Stomach (tissue), 19 donors: ENCODE measurements at places on chromosomes 11 and 22. TPM values are rescaled to one million over a fixed set of nuclear protein-coding genes. Genes with fewer than 3 reads are reported as not detected.

The NXPE4 gene
- not detected for total RNA-seq

The METTL15 gene
- 12.6 TPM for total RNA-seq

The RFPL3 gene
- not detected for total RNA-seq

The APOC3 gene
- total RNA-seq, result not detected

The APBB1 gene
- total RNA-seq, result 21.1 TPM

The PICK1 gene
- 44.3 TPM for total RNA-seq

The OR56A1 gene
- not detected for total RNA-seq

The ELF5 gene
- not detected for total RNA-seq

The CALCB gene
- total RNA-seq, result not detected

The SLC22A6 gene
- not detected for total RNA-seq

The PTPRCAP gene
- total RNA-seq, result 3.5 TPM

- H3K36me3 ChIP-seq, result no peaks in the 10 kb centered on the region
- H3K4me1 ChIP-seq, result no peaks in the 10 kb centered on the region
- no peak overlapping the region for H3K4me3 ChIP-seq
- no peaks in the 10 kb centered on the region for H3K27me3 ChIP-seq
- H3K27ac ChIP-seq, result no peak overlapping the region
Measured at GRCh38 chr22:23626286-23626975, 5.7 kb downstream of the DRICH1 start.

DNA sequence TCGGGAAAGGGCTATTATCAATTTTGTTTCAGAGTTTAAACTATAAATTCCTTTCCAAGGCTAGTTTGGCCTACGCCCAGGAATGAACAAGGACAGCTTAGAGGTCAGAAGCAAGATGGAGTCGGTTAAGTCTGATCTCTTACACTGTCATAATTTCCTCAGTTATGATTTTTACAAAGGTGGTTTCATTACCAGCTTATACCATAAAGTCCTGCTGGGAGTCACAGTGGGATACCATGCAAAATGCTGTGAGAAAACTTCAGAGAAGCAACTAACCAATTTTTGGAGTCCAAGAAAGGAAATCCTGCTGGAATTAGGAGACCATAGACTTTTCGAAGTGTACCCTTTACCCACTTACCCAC lies 17.4 kb upstream of the ZC3H12C start:
- H3K27me3 ChIP-seq, result no peaks in the 10 kb centered on the region
- H3K27ac ChIP-seq, result no peak overlapping the region
- DNase-seq, result no peak
- no peaks in the 10 kb centered on the region for H3K4me1 ChIP-seq
- no peaks in the 10 kb centered on the region for H3K36me3 ChIP-seq

DNA sequence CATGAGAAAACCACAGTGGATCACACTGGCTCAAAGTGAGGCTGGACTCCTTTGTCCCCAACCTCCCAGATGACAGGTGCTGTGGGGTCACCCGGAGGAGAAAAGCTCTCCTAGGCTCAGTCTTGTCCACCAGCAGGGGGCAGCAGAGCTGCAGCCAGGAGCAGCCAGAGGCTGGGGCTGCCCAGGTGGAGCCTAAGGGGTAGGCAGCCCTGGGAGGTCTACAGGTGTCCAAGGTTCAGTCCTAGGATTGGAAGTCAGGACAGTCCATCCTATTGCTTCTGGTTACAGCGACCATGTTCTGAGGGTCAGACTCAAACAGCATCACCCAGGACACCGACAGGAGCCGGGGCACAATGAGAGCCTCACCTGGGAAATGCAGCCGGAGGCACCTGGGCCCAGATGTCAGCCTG lies 77.6 kb upstream of the IGLL5 start:
- no peak overlapping the region for H3K4me3 ChIP-seq
- no peak overlapping the region for H3K27ac ChIP-seq
- no peaks in the 10 kb centered on the region for H3K27me3 ChIP-seq
- H3K36me3 ChIP-seq, result no peaks in the 10 kb centered on the region

DNA sequence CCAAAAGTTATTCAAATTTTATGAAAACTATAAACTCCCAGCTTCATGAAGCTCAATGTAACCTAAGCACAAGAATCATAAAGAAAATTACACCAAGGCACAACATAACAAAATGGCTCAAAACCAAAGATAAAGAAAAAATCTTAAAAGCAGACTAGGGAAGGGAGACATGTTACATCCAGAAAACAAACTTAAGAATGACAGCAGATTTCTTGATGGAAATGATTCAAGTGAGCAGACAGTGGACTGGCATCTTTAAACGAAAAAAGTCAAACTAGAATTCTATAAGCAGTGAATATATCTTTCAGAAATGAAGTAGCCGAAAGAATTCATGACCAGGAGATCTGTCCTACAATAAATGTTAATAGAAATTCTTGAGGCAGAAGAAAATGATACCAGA lies 75.6 kb downstream of the SHANK2 start:
- no peak overlapping the region for H3K4me3 ChIP-seq
- no peaks in the 10 kb centered on the region for H3K36me3 ChIP-seq
- peaks cover 12% of the 10 kb centered on the region for H3K4me1 ChIP-seq
- no peaks in the 10 kb centered on the region for H3K27me3 ChIP-seq
- no peak for DNase-seq

- H3K4me1 ChIP-seq, result peaks cover 4% of the 10 kb centered on the region
- H3K36me3 ChIP-seq, result peaks cover 37% of the 10 kb centered on the region
- H3K27me3 ChIP-seq, result no peaks in the 10 kb centered on the region
- H3K4me3 ChIP-seq, result no peak overlapping the region
- no peak for DNase-seq
Measured at GRCh38 chr22:17807578-17808410, 33.5 kb upstream of the BID start.

GRCh38 chr11:61728066-61728939 lies 24.1 kb upstream of the MYRF start:
- peaks cover 43% of the 10 kb centered on the region for H3K36me3 ChIP-seq
- H3K27ac ChIP-seq, result no peak overlapping the region
- H3K4me1 ChIP-seq, result no peaks in the 10 kb centered on the region
- H3K27me3 ChIP-seq, result no peaks in the 10 kb centered on the region

DNA sequence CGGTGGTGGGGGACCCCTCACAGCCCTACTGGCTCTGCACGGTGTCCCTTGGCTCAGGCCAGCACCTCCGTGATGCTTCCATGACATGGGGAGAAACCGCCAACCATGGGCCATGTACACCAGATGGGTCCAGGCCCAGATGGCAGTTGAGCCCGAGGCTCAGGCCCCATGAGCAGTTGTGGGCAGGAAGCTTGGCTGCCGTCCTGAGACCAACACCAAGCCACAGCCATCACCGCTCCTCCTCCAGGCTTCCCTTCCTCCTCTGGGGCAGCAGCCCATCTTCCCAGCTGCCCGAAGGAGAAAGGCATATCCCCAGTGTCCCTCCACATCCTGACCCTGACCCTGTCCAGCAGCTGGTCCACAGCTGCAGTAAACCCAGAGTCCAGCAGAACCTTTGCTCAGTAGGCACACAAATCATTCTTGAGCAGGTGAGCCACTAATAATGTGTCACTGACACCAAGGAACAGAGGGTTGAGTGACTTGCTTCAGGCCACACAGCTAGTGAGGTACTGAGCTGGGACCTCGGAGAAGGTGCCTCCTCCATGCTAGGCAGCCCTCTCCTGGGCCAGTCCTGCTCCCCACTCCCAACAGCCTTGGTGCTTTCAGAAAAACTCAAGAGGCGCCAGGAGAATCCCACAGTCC lies 204.9 kb downstream of the CTTN start:
- no peak overlapping the region for H3K4me3 ChIP-seq
- no peak for DNase-seq
- no peak overlapping the region for H3K27ac ChIP-seq
- H3K4me1 ChIP-seq, result peaks cover 11% of the 10 kb centered on the region

DNA sequence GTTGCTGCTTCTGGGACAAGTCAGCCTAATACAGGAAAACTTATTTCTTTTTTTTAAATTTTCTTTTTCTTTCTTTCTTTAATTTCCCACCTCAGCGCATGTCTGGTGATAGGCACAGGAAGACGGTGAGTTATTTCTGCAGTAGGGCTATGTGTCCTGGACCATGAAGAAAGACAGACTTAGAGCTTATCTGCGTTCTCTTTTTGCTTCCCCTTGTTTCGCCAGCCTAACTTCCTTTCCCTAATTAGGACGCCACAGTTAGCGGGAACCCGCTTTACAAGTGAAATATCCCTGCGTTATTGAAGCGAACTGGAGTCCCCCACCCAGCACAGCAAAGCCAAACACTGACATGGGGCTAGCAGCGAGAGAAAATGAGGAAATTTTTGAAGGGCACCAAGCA lies 8.6 kb downstream of the OR6M1 start:
- no peaks in the 10 kb centered on the region for H3K36me3 ChIP-seq
- DNase-seq, result no peak
- H3K27ac ChIP-seq, result no peak overlapping the region
- no peaks in the 10 kb centered on the region for H3K4me1 ChIP-seq
- no peak overlapping the region for H3K4me3 ChIP-seq

DNA sequence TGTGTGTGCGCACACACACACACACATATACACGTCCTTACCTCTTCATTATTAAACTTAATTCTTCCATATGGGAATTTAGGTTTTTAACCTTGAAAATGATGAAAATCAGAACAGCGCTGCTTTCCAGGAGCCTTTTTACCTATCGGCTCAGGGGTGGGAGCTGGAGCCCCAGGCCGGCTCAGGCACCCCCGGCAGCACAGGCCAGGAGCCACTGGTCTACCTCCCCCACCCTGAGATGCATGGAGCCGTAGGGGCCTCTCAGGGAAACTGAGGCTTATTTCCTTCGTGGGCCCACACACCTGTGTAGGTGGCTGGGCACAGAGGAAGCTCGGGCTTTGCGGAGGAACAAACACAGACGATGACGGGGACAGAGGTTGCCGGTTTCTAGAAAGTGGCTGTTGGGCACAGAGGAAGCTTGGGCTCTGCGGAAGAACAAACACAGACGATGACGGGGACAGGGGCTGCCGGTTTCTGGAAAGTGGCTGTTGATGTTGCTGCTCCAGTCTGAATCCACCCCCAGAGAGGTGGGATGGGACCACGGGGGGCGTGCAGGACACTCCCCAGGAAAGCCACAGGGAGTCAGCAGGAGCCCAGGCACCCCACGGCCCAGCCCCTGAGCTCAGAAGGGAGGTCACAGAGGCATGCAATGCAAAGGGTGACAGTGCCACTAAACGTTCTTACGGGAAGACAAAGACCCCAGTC lies 149.4 kb downstream of the BRD1 start:
- no peaks in the 10 kb centered on the region for H3K4me1 ChIP-seq
- H3K36me3 ChIP-seq, result no peaks in the 10 kb centered on the region
- no peak overlapping the region for H3K4me3 ChIP-seq
- H3K27me3 ChIP-seq, result peaks cover 51% of the 10 kb centered on the region

GRCh38 chr22:33539902-33540751 lies 380.1 kb downstream of the LARGE1 start:
- H3K4me3 ChIP-seq, result no peak overlapping the region
- peak overlapping the region; percentile 77 for H3K27ac ChIP-seq
- no peaks in the 10 kb centered on the region for H3K36me3 ChIP-seq
- H3K27me3 ChIP-seq, result no peaks in the 10 kb centered on the region
- peak; percentile 86 for DNase-seq
- H3K4me1 ChIP-seq, result peaks cover 56% of the 10 kb centered on the region

DNA sequence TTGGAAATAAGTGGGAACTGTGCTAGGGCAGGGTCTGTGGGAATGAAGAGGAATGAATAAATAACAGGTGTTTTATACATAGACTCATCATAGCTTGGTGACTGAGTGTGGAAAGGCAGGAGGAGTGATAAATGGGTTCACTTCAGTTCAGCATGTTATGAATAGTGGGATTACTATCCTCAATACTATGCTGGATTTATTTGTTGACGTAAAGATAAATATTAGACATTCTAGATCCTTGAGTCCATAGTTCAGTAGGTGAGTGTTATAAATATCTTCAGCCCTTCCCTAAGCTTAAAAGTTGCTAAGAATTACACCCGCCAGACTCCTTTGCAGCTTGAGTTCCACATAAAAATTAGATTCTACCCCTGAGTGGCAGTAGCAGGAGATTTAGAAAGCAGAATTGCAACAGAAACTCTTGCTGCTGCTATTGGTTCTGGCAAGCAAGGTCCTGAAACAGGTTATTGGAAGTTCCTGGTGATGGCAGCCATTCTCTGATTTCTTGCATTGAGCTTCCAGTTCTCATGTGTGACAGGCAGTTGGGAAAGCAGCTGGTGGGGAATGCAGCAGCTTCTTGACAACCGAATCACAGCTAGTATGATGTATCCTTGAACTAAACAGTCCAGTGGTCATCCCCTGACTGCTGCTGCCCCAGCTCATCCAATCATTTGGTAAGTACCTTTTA lies 1558.9 kb downstream of the FAM181B start:
- no peak overlapping the region for H3K27ac ChIP-seq
- no peaks in the 10 kb centered on the region for H3K4me1 ChIP-seq
- H3K36me3 ChIP-seq, result no peaks in the 10 kb centered on the region
- no peak for DNase-seq
- H3K27me3 ChIP-seq, result no peaks in the 10 kb centered on the region

GRCh38 chr11:85021058-85021457 lies 606.1 kb downstream of the DLG2 start:
- no peak overlapping the region for H3K27ac ChIP-seq
- no peaks in the 10 kb centered on the region for H3K36me3 ChIP-seq
- H3K4me3 ChIP-seq, result no peak overlapping the region
- no peaks in the 10 kb centered on the region for H3K4me1 ChIP-seq

GRCh38 chr11:126560221-126560620 lies 204.7 kb downstream of the ST3GAL4 start:
- peaks cover 51% of the 10 kb centered on the region for H3K27me3 ChIP-seq
- no peak overlapping the region for H3K27ac ChIP-seq
- no peaks in the 10 kb centered on the region for H3K36me3 ChIP-seq
- H3K4me1 ChIP-seq, result no peaks in the 10 kb centered on the region
- DNase-seq, result no peak
- no peak overlapping the region for H3K4me3 ChIP-seq

- no peaks in the 10 kb centered on the region for H3K36me3 ChIP-seq
- H3K27me3 ChIP-seq, result no peaks in the 10 kb centered on the region
- no peak overlapping the region for H3K27ac ChIP-seq
- no peak overlapping the region for H3K4me3 ChIP-seq
- H3K4me1 ChIP-seq, result peaks cover 27% of the 10 kb centered on the region
Measured at GRCh38 chr22:40487663-40488249, 117.4 kb downstream of the SGSM3 start.

DNA sequence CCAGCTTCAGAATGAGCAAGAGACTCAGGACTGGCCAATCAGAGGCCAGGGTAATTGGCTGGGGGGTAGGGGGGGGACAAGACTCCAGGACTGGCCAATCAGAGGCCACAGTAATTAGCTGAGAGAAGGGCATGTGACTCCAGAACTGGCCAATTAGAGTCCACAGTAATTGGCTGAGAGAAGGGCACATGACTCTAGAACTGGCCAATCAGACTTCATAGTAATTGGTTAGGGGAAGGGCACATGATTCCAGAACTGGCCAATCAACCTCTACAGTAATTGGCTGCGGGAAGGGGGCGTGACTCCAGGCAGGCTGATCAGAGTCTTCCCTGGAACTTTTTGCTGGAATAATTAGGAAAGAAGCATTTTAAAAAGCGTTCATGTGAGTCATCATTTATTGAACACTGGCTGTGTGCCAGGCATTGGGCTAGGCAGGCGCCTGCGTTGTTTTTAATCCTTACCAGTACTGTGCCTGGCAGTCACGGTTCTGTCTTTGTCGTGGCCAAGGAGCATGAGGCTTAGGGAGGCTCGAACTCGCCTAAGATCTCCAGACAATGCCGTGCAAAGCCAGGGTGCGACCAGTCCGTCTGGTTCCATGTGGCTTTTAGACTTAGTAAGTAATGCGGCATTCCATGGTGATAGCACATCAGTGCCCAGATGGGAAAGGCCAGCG lies 508.1 kb downstream of the TBC1D22A start:
- no peak for DNase-seq
- no peaks in the 10 kb centered on the region for H3K36me3 ChIP-seq
- H3K27ac ChIP-seq, result no peak overlapping the region
- H3K4me1 ChIP-seq, result no peaks in the 10 kb centered on the region
- no peak overlapping the region for H3K4me3 ChIP-seq
- no peaks in the 10 kb centered on the region for H3K27me3 ChIP-seq
